Hematopoietic multipotent progenitor cell treated with erythropoietin and hydrocortisone succinate and interleukin-3 and kit ligand, for 8 days (in vitro differentiated cells): ENCODE measurements at places on chromosomes 7 and 10.

GRCh38 chr7:69801729-69802682 lies 203.7 kb downstream of the AUTS2 start:
- DNase-seq: peak; percentile 70

- no peak for DNase-seq
Observed at GRCh38 chr7:104206841-104207240, 972 bp downstream of the ORC5 start.

DNA sequence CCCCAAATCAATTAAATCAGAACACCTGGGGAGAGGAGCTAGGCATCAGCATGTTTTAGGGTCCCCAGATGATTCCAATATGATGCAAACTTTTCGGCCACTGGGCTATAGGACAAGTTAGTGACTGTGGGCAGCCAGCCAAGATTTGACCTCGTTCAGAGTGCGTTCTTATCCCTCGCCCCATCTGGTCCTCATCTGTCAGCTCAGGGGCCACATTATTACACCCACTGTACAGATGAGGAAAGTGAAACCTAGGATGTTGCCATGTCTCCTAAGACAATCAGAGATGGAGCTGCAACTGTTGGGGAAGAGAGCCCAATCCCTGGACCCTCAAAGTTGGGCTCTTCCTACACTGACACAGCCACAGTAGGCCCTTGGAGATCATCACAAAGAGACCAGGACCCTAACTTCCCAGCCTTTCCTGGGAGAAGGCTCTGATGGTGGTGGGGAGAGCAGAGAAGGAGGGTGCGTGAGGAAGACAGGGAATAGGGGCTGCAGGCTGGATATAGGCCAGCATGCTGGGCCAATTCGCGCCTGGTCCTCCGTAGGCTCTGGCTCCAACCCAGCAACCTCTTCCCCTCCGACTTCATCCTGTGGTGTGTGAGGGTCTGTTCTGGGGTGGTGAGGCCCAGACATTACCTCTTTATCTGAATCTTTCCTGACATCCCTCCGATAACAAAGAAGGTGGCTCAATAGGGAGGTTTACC lies 109.4 kb upstream of the ZMIZ1 start:
- DNase-seq: no peak

DNA sequence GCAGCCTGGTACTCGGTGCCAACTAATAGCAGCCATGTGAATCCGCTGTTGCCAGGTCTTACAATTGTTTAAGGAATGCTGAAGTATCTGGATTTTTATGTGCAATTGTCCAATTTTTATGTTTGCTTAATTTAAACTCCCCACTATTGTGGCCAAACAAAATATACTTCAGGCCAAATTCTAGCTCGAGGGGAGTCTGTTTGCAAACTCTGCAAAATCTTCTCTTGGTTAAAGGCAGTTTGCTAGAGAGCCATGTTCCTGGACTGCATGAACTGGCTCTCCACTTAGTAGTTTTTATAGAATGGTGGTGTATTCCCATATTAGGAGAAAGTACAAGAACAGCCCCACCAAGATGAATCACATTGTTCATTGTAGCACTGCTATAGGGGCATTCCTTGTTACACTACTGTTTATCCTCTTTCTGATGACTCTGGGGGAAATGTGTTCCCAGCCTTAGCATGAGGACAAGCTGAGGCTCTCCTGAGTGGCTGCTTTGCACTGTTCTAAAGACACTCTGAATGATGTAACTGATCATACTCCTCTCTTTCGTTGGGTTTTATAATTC lies 178.0 kb upstream of the GLI3 start:
- no peak for DNase-seq

DNA sequence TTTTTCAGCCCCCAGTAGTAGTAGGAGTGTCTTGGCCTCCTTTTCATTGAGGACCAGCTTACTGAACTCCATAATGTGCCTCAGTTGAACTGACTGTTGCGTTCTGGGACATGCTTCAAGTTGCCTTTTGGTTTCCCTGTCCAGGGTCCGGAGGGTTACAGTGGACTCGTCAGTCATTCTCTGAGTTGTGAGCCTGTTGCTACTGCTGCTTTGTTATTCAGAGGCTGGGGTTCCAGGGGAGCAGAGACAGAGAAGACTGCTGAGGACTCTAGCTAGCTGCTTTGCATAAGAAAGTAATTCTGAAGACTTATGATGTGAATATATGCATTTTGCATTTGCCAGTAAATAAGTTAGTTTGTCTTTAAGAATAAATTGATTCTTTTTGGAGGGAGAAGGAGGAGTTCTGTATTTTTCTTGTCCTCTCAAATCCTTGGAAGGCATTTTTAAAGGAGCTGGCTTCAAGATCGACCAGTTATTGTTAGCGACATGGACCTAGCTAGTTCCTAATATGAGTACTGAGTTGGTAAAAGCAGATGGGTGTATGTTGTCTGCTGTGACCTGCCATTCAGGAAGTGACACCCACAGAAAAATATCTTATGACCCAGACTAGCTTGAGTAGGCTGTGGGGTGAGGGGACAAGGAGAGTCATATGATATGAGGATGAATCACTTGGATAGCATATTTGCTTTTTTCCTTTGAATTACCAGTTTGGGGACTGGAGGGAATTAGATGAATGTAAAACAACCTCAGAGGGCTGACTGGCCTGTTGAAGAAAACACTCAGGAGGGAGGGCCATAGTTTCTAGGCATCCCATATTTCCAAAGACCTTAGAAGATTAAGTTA lies 8.3 kb downstream of the PI4K2A start:
- DNase-seq: peak; percentile 88

- no peak for DNase-seq
Observed at GRCh38 chr7:93838966-93839365, 51.6 kb downstream of the TFPI2 start.

DNA sequence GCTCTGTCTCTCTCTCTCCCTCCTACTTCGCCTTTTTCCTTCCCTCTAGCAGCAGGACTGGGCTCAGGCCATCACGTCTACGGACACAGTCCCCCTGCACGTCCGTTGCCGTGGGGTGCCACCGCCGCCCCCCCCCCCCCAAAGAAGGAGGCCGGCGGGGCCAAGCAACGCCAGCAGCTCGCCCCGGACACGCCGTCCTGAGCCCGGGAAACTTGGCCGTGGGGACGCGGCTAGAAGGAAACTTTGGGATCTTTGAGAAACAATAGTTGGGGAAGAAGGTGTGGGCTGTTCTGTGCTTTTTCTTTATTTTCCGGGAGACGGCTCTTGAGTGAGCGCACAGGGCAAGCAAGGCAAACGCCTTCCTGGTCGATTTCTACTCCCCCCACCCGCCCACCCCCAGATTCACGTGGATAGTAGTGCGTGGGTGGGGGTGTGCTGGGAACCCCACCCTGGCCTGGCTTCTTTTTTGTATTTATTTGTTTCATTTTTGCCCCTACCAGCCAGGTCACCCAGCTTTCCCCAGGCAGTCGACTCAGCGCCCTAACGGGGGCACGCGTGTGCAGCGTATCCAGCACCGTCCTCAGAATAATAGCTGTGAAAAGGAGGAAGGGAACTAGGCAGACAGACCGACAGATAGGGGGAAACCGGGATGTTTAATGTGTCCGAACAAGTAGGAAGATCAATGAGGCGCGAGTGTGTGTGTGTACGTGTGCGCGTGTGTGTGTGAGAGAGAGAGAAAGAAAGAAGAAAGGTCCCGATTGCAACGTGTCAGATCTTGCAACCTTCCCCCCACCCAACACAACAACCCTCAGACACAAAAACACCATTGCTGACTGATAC lies 1.4 kb downstream of the MXI1 start:
- DNase-seq: peak; percentile 70

DNA sequence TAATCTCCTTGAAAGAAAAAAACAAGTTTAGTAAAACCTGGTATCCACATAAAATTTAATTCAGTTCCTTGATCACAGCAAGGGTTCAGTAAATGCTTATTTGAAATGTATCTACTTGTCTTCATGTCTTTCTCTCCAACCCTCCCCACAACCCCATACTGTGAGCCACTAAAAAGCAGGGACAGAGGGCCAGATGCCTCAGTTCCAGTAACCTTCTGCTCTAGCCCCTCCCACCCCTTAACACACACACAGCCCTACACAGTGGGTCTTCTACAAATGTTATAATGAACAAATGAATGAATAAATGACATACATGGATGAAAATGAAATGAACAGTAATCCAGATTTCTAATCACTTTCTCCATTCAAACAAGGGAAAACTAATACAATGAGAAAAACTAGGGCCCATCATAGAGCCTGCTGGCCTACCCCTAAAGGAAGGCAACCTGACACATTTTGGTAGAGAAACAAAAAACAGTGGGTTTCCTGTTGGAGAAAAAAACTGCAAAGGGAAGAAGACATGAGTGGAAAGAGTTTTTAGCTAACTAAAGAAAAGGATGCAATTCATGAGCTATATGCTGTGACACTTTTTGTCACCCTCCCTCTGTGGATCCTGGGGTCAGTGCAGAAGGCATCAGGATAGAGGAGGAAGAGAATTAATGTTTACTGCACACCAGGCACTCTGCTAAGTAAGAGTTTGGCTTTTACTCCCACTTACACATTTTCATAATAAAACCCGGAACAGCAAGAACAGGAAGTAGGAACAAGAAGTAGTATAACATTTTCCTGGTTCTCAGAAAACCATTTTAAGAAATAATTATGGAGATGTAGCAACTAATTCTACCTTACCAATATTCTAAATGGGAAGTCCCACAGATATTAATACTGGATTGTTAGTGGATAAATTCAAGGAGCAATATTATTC lies 38.1 kb downstream of the ELMO1 start:
- no peak for DNase-seq

DNA sequence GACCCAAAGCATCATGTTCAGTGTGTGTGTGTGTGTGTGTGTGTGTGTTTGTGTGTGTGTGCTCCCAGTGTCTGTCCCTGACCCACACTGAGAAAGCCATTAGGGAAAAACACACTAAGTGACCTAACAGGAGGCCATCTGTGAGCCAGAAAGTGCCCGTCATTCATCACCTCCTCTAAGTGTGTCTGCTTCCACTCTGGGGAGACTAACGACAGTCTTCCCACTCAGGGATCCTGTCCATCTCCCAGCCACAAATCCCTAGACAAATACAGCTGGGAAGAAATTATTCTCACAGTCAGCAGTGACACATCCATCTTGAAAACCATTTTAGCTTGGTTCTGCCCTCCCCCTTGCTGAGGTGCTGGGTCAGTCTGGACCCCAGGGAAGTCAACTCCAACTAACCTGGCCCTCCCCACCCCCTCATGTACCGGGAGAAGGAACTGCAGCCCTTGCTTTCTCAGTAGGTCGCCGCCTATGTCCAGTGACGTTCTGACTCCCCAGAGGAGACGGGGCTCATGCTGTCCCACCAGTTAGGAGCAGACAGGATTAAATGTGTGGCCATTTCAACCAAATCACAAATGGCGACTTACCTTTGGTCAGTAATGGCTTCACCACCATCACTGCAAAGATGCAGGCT lies 296.5 kb upstream of the ZNF32 start:
- DNase-seq: no peak

- no peak for DNase-seq
Observed at GRCh38 chr7:158023157-158023556, 564.5 kb downstream of the PTPRN2 start.

DNA sequence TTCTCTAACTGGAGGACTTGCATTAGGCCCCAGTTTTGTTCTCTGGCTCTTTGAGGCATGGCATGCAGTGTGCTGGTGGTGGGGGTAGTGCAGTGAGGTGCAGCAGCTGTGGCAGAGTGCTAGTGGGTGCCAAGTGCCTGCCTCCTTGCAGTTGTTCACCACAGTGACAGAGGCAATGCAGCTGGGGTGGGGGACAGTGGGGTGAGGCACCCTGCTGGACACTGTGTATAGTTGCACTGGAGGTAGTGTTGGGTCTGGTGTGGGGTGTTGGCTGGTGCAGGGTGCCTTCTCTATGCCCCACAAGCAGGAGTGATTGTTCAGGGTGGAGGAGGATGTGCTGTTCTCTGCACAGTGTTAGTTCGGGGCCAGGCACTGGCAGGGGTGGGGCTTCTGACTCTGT lies 21.7 kb upstream of the KEL start:
- DNase-seq: peak; percentile 47

- DNase-seq: peak; percentile 19
Observed at GRCh38 chr10:230758-231157, 95.5 kb downstream of the ZMYND11 start.

- no peak for DNase-seq
Observed at GRCh38 chr10:79615577-79615976, 4.8 kb downstream of the SFTPA1 start.

GRCh38 chr10:74460812-74461211 lies 309.8 kb downstream of the ADK start:
- DNase-seq: no peak

DNA sequence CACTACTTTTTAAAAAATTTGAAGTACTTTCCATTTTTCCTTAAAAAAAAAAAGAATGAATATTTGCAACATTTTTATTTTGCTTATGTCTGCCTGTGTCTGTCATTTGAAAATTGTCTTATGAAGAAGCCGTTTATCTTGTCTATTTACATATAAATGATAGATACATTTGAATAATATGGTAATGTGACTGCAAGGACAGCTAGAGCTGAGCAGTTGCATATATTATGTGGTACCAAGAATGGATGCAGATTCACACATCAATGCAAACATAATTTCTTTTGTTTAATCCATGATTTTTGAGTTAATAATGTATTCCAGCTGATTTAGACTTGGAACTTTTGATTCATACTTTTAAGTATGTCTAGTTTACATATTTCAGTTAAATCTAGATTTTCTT lies 268.0 kb downstream of the CDK14 start:
- DNase-seq: no peak

GRCh38 chr7:38819463-38819862 lies 89.5 kb downstream of the VPS41 start:
- no peak for DNase-seq

GRCh38 chr7:45181991-45182855 lies 24.6 kb downstream of the RAMP3 start:
- DNase-seq: no peak

- no peak for DNase-seq
Observed at GRCh38 chr10:14552015-14552414, 221.3 kb upstream of the FRMD4A start.

DNA sequence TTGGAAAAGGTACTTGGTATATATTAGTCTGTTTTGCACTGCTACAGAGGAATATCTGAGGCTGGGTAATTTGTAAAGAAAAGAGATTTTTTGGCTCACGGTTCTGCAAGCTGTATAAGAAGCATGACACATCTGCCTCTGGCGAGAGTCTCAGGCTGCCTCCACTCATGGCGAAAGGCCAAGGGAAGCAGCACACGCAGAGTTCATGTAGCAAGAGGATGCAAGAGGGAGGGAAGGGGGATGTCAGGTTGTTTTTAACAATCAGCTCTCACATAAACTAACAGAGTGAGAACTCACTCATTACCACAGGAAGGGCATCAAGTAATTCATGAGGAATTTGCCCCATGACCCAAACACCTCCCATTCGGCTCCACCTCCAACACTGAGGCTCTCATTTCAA lies 484.8 kb upstream of the DPP6 start:
- DNase-seq: no peak

DNA sequence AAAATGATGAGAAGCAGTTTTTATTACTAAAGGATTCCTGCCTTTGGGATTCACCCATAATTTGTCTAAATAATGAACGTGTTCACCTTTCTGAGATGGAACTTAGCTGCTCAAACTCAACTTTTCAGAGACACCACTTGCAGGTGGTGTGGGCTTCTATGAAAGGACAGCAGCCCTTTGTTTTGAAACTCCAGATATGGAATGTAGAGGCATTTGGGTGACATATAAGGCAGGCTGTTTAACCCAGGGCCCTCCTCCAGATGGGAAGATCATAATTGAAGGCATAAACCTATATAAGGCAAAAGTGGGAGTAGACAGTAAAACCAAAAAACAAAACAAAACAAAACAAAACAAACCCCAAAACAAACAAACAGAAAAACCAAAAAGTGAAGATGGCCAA lies 11.9 kb upstream of the HUS1 start:
- DNase-seq: no peak

GRCh38 chr10:59361663-59362143 lies 646 bp downstream of the FAM13C start:
- DNase-seq: no peak
